Femur (tissue), 1 donor: ENCODE measurements at places on chromosomes 2 and 18.

DNA sequence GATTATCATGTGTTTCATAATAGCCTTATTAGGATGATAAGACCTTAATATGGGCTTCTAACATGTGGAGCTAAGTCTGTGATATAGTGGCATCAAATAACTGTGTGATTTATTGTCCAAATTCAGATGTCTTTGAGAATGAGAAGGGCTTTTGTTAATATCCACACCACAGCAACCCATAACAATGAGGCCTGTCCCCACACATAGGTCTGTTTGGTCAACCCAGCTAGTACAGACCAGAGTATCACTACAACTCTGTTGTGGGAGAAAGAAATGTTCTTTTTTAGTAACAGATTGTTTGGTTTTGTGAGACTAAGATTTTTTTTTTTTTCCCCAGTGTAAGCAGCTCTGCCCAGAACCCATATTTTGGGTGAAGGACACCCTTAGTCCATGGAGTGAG, 439.2 kb downstream of the PIK3C3 start:
- DNase-seq: no peak

- DNase-seq: no peak
Measured at GRCh38 chr2:226730481-226730880, 69.1 kb downstream of the IRS1 start.

- no peak for DNase-seq
Measured at GRCh38 chr2:159151198-159152127, 135.0 kb downstream of the WDSUB1 start.

DNA sequence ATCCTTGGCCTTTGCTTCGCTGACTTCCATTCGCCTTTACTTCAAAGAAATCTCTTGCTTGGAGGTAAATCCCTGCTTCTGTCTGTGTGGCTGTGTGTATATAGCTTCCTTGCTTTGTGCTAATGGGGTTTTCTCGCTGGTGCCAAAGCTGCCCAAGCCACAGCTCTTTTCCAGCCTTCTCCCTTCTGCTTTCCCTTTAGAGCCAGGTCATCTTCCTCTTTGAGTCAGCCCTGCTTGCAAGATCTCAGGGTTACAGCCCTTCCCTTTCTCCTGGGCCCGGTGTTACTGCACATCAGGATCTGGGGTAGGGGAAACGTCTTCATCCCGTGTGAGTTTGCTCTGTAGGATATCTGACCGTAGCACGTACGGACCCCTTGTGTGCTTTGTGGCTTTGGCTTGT, 19.1 kb downstream of the EIF4E2 start:
- no peak for DNase-seq

GRCh38 chr2:154457286-154457685, 241.2 kb upstream of the KCNJ3 start:
- no peak for DNase-seq

GRCh38 chr2:61911510-61911909, 6.0 kb downstream of the COMMD1 start:
- DNase-seq: no peak

GRCh38 chr18:12420821-12421421, 13.2 kb downstream of the PRELID3A start:
- DNase-seq: peak; percentile 65

GRCh38 chr18:76572518-76573247, 77.6 kb upstream of the ZNF516 start:
- no peak for DNase-seq

GRCh38 chr18:79317703-79318102, 78.0 kb upstream of the NFATC1 start:
- DNase-seq: no peak

- DNase-seq: peak; percentile 19
Measured at GRCh38 chr2:21118302-21118920, 5.4 kb upstream of the TDRD15 start.

DNA sequence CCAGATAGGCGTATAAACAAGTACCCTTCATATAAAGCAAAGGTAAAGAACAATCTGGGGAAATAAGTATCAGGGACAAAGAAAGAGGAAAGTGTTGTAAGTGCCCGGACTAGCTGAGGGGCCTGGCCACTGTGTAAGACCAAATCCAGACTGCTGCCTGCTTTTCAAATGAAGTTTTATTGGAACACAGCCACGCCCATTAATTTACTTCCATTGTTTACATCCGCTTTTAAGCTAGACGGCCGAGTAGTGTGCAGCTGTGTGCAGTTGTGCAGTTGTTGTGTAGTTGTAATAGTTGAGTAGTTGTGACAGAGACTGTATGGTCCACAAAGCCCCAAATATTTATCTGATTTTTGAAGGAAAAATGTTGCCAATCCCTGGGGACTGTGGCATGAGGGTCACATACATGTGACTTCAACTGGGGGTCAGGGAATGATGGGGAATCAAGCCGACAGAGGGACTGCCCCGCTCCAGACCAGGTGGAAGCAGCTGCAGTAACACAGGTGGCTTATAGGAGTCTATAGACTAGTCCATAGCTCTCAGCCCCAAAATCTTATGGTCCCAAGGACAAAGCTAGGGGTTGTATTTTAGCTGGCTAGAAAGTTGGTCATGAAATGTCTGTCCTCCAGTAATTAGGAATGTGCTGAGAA, 30.0 kb downstream of the FHL2 start:
- DNase-seq: no peak

DNA sequence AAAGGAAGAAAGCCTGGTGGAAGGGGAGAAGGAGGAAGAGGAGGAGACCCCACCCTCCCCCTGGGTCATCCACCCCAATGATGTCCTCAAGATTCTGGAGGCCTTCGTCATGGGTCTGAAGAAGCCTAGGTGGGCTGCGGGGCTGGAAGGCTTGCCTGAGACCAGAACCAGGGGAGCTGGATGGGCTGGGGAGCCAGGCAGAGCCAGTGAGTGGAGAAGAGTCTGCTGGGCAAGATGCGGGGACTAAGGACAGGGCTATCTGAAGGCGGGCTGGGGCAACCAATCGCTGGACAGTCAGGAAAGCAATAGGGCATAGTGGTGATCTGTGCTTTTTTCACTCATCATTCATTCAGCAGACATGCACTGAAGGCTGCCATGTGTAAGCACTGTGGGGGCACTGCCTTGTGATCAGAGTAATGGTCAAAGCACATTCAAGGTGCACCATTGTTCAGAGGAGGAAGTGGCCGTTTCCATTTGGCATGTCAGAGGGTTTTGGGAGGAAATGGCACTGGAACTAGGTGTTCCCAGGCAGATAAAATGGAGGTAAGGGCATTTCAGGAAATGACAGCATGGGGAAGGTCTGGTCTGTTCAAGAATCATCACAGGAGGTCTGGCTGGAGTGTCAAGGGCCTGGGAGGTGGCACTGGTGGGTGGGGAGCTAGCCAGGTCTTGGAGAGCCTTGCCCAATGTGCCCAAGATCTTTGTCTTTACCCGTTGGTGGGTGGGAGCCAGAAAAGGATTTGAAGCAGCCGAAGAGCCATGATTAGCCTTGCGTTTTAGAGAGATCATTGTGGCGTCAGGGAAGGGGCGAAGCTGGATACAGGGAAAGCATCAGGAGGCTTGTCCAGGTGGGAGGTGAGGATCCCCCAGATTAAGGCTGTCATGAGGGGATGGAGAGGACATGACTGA, 24.2 kb downstream of the OTOF start:
- DNase-seq: no peak

DNA sequence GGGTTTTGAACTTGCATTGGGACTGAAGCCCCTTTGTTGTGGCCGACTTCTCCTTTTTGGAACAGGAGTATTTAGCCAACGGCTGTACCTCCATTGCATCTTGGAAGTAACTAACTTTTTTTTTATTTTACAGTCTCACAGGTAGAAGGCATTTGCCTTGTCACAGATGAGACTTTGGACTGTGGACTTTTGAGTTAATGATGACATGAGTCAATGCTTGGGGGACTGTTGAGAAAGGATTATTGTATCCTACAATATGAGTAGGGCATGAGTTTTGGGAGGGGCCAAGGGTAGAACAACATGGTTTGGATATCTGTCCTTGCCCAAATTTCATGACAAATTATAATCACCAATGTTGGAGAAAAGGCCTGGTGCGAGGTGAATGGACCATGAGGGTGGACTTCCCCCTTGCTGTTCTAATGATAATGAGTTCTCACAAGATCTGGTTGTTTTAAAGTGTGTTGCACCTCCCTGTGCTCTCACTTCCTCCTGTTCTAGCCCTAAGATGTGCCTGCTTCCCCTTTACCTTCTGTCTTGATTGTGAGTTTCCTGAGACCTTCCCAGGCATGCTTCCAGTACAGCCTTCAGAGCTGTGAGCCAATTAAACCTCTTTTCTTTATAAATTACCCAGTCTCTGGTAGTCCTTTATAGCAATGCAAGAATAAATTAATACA, 1269.4 kb upstream of the CHAC2 start:
- no peak for DNase-seq

DNA sequence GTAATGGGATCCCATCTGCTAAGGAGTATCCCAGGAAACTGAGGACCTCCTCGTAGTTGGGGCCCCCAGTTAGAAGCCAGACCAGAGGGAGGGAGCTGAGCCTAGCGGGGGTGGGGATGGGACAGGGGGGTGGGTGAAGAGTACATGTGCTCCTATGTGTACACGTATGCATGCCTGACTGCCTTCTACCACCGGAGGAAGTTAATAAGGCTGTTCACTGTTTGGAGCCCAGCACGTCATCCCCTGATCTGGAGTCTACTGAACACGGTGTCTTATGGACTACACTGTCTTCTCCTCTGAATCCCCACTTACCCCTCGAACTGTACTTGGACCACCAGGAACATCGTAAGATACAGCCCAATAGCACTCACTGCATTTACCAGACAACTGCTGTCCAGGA, 68.5 kb downstream of the SFXN5 start:
- DNase-seq: no peak

DNA sequence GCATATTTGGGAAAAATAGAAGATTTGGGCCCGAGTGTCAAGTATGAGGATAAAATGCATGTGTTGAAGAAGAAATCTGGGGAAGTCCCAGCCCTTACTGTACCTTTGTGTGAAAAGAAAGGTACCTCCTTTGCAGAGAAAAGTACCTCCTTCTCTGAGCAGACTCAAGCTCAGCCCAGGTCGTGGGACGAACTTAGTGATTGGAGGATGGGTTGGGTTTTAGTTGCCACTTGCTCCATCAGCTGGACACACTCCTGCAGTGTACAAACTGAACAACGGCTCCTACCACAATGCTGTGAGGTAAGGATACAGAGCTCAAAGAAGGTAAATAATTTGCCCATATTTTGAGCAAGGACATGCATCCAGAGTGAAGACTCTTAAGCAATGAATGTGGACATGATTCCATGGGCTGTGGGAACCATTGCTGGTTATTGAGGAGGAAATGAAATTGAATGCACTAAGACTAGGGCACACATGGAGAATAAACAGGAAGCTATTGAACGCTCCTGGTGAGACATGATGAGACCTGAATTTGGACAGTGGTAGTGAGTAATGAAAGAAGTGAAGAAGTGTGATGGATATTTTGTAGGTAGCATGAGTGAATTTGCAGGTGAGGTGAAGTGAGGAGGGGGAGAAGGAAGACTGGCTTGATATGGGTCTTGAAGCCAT, 49.8 kb upstream of the IL1RL1 start:
- DNase-seq: no peak

GRCh38 chr18:45712061-45712460, 11.9 kb upstream of the SLC14A1 start:
- DNase-seq: no peak

GRCh38 chr18:12928641-12929040, 19.2 kb upstream of the SEH1L start:
- no peak for DNase-seq

GRCh38 chr2:178479275-178479616, 846 bp upstream of the FKBP7 start:
- DNase-seq: no peak

- no peak for DNase-seq
Measured at GRCh38 chr2:48272199-48272598, 257.8 kb upstream of the STON1 start.

DNA sequence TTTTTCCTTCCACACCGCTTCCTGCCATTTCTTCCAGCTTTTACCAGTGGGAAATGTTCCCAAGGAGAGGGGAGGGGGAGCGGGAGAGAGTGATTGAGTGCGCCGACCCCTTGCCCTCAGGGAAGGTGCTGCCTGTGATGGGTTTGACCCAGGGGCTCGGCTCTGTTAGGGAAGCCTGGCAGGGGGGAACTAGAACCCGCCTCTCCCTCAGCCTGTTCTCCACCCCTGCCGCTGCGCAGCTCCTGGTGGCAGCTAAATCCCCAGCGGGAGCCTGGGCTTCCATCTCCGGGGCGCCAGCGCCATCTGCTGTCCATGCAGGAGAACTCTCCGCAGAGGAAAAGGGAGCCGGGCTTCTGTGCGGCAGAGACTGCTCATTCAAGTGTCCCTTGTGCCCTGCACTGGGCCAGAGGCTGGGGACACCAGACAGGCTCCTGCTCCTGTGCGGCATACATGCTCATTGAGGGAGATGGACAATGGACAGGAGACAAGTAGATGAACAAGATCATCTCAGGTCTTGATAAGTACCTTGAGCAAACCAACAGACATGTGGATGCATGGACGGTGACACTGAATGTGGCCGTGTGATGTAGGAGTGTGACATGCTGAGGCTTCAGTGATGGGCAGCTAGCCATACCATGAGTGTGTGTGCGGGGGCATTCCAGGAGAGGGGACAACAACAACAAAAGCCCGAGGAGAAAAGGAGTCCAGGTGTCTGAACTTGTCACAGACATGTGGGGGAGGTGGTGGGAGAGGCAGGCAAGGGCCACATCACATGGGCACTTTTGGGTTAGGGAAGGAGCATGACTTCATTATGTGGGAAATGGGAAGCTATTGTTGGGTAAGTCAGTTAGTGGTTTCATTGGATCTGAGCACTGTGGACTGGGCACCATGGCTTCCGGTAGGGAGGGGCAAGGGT, 13.3 kb downstream of the CHPF start:
- DNase-seq: peak; percentile 93

DNA sequence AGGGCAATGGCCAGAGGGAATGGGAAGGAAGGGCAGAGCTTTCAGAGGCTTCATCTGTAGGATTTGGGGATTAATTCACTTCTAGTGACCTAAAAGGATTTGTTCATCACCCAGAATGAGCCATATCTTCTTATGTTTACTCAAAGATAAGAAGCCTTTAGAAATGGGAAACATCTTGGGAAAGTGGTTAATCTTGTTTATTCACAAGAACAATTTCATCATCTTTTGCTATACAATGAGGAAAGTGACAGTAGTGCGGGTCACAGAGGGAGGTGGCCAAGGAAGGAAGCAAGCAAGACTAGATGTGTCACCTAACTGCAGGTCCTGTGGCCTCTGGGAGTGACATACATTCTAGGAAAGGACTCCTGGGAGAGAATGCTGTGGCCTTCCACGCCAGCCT, 140.4 kb upstream of the ALPP start:
- no peak for DNase-seq

DNA sequence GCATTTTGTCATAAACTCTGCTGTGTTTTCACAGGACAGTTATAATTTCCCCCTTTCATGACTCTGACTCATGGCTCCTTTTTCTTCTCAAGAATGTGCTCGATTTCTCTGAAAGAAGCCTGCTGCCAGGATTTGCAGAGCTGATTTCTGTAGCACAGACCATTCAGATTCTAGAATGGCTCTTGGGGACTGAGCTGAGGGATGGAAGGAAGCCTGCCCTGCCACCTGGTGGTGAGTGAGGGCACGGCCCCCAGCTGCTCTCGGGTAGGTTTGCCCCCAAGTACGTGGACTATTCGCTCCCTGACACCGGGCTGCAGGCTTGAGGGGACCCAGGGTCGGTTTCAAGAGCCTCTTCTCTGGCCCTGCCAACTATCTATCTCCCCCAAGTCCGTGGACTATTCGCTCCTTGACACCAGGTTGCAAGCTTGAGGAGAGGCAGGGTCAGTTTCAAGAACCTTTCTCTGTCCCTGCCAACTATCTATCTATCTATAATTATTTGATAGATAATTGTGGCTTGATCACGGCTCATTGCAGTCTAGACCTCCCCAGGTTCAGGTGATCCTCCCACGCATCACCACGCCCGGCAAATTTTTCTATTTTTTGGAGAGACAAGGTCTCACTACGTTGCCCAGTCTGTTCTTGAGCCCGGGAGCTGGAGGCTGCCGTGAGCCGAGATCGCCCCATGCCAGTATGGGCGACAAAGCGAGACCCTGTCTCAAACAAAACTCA, 1.4 kb upstream of the SMYD5 start:
- DNase-seq: peak; percentile 66
